ENCODE measurements at places on chromosomes 7 and 10.

DNA sequence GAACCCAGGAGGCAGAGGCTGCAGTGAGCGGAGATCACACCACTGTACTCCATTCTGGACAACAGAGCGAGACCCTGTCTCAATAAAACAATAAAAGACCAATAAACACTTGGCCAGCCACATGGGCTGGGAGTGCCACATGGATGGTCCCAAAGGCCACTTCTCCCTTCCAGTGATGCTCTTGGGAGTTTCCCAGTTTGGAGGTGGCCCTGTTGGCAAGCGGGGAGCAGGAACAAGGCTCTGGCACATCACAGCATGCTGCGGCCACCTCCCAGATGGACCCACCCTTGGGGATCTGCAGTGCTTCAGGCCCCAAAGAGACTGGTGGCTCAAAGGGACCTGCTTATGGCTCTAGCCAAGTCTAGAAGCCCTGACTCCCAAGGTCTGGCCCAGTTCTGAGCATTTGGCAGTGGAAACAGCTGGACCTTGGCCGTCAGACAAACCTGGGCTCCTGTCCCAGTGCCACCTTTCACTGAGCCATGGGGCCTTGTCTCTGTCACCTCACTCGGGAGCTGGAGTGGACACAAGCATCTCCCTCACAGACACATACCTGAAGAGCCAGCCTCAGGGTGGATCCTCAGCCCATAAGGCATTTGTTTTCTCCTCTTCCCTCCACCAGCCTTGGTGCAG is 91.7 kb downstream of the COL13A1 start:
- DNase-seq: no peak

GRCh38 chr10:132524443-132525285 is 12.9 kb upstream of the INPP5A start:
- DNase-seq: no peak

- DNase-seq: no peak
Measured at GRCh38 chr7:21142081-21142480, 285.8 kb upstream of the SP4 start.

GRCh38 chr7:66609176-66609575 is 19.5 kb upstream of the KCTD7 start:
- DNase-seq: no peak

- no peak for DNase-seq
Measured at GRCh38 chr7:50595491-50596102, 30.4 kb upstream of the DDC start.

- DNase-seq: peak; percentile 59
Measured at GRCh38 chr10:32332299-32332750, 14.6 kb downstream of the EPC1 start.

DNA sequence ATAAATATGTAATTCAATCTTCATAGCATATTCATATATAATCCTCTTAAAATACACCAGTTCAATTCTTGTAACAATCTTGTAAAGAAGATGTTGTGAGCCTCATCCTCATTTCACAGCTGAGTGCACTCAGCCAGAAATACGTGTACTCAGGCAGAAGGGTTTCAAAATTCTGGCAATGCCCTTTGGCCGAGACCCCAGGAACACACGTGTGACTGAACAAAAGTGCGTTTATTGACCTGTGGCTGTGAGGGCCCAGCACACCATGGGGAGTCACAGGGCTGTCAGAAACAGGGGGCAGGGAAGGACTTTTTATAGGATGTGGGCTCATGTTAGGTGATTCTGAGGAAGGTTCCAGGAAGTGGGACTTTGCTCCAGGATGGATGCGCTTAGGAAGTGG is 21.5 kb downstream of the GIMAP8 start:
- no peak for DNase-seq

DNA sequence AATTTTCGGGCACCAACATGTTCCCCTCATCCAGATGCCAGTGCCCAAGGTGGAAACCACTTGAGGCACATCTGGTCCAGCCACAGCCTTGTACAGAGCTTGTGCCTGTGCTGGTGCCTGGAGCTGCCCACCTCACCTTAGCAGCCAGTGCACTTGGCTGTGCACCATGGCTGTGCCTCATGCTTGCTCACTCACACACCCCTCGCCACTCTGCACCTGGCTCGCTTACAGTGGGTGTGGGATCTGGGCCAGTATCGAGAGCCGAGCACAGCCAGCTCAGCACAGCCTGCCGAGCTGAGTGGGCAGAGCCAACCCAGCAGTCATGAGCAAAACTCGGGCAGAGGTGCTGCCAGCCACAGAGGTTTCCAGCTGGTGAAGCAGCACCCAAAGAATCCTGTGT is 139.9 kb upstream of the NUPR2 start:
- DNase-seq: no peak

DNA sequence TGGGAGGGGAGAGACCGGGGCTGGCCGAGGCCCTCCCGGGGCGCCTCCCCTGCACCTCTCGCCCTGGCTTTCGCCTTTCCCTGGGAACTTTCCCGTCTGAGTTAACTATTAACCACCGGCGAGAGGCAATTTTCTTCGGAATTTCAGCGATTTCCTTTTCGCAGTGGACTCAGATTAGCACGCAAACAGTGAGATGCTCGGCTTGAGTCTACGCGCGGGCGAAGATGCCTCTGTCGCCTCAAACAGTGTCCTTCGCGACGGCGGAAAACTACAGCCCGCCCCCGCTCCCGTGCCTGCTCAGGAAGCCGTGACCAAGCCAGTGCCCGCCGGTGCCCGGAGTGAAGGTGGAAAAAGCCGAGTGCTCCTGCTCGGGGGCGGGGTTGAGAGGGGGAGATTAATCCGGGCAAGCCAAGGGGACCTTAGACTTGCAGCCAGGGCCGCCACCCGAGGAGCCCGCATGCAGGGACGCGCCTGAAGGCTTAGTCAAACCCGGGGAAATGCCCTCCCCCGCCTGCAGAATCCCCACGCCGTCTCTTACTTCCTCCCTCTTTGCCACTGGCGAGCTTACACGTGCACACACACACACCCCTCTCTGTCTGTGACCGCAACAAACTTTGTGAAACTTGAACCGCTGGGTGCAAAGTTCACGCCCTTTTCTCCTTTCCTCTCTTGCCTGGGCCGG is 14.5 kb upstream of the PAX2 start:
- peak; percentile 80 for DNase-seq

GRCh38 chr7:70778585-70778984 is 353.4 kb upstream of the GALNT17 start:
- no peak for DNase-seq

DNA sequence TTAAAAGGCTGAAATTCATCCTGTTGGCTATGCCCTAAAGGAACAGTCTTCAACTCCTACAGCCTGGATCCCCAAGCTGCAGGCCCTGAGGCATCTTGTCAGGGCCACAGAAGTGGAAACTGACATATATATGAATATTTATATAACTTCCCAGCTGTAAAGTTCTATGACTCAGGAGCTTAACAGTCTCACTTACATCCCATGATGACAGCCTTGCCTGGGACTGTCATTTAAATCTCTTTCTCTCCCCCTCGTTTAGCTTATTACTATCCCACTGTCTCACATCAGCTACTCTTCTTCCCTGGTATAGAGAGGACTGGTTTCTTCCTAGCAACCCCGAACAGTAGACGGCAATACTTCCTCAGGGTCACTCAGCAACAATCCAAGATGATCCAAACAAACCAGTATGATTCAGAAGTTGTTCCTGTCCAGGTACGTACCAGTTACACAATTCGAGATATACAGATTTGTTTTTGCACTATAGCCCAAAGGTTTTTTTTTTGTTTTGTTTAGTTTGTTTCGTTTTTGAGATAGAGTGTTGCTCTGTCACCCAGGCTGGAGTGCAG is 22.7 kb downstream of the KIAA1549 start:
- no peak for DNase-seq

DNA sequence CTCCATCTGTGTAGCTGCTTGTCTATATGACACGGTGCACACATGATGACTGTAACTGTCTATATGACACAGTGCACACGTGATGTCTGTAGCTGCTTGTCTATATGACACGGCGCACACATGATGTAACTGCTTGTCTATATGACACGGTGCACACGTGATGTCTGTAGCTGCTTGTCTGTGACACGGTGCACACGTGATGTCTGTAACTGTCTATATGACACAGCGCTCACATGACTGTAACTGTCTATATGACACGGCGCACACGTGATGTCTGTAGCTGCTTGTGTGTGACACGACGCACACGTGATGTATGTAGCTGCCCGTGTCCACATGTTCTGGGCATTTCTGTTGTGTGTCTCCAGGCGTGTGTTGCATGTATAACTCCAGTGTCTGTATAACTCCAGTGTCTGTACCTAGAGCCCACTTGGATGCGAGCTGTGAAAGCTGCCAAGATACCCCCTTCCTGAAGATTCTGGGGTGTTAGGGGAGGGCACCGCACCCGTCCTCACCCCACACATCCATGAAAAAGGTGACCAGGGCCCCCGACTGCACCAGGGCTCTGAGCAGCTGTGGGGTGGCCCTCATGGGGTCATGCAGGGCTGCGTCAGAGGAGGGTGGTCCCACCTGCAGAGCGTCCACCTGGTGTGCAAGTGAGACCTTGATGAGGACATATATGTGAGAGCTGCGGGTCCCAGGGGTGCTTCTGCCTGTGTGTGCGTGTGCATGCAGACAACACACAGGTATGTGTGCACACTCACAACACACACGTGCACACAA is 137.9 kb downstream of the ELFN1 start:
- no peak for DNase-seq

DNA sequence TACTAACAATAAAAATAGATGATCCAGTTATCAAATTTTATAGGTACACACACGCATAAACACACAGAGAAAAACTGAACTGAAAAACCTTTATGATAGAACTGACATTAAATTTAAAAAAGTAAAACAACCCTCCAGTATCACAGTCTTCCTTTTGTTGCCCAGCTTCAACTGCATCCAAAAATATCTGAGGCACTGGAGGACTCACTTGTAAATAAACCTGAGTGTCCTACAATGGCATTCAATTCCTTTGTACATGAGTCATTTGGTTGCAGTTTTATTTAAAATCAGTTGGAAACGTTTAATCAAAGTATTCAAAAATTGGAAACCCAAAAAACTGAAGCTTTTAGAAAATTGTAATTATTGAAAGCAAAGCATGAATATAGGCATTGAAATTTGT is 265.2 kb upstream of the CSTF2T start:
- DNase-seq: no peak

DNA sequence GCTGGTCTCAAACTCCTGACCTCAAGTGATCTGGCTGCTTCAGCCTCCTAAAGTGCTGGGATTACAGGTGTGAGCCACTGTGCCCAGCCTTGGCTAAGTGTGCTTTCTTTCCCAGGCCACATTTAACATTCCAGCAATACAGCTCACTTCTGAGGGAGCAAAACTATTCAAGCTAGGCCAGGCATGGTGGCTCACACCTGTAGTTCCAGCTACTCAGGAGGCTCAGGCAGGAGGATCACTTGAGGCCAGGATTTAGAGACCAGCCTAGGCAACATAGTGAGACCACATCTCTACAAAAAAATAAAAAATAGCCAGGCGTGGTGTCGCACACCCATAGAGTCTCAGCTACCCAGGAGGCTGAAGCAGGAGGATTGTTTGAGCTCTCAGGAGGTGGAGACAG is 23.3 kb upstream of the TPST1 start:
- no peak for DNase-seq

DNA sequence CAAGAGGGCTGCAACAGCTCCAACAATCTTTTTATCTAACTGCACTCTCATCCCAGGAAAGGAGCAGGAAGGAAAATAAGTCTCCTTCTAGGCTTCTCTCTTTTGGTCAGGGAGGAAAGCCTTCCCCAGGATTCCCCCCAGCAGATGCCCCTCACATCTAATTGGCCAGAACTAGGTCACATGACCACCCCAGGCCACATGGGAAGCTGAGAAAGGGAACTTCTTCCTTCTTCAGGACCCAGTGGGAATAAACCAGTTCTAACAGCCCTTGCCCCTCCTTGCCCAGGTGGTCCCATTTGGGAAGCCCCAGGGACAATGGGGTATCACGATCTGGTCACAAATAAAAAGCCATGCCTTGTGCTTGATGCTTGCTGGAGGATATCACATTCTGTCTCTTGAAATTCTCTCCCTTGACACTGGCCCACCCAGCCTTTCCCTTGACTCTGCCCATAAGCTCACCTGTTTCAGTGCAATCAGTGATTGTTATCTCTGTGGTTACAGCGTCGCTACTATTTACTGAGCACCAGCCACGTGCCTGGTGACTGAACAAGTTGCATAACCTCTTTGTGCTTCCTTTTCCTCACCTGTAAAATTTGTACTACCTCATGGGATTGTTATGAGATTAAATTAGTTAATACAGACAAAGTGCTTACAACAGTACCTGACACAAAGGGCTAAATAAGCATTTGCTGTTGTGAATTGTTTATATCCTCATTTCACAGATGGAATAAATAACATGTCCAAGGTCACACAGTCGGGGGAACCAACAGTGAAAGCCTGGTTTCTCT is 9.0 kb upstream of the TACR2 start:
- DNase-seq: no peak

DNA sequence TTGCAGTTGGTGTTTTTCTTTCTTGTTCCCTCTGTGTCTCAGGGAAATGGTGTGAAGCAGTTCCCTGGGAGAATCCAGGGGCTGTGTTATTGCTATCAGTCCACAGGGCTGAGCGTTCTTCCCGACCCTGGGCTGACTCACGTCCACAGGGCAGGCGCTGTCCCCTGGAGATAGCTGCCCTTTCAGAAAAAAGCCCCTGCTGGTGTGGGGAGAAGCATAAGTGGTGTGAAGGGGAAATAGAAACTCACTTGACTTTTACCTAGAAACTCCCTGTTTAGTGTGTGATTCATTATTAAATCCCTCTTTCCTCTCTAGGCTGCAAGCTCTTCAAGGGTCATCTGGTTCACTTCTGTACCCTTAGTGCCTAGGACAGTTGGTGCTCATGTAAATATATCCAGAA is 63.3 kb upstream of the SMNDC1 start:
- DNase-seq: peak; percentile 59

DNA sequence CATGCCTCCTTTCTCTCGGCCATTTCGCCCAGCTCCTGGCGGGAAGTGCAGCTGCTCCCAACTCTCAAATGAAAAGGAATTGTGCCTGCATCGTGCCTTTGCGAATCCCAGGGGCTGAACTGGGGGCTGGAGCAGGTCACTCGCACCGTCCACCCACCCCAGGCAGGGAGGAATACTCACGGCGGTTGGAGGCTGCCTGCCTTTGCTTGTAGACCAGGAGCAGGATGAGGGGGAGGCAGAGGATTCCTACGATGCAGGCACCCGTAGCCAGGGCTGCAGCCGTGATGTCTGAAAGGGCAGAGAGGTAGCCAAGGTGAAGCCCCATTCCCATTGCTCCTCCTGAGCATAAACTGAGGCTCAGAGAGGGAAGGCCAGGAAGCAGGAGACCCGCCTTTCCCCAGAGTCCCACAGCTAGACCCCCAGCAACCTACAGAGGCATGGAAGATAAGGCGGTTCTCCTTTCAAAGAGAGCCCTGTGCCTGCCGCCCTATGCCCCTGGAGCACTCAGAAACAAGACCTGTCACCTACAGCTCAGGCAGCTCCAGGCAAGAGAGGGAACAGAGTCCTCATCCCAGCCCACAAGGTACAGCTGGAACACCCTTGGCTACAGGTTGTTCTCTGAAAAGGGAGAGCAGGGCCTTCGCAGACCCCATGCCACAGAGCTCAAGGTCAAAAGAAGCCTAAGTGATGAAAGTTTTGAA is 18.0 kb downstream of the VSIR start:
- DNase-seq: no peak

GRCh38 chr10:47057471-47057870 is 146.2 kb downstream of the PTPN20 start:
- no peak for DNase-seq

GRCh38 chr10:29849126-29849833 is 210.1 kb downstream of the JCAD start:
- no peak for DNase-seq
